ENCODE measurements at places on chromosomes 13 and 19.

DNA sequence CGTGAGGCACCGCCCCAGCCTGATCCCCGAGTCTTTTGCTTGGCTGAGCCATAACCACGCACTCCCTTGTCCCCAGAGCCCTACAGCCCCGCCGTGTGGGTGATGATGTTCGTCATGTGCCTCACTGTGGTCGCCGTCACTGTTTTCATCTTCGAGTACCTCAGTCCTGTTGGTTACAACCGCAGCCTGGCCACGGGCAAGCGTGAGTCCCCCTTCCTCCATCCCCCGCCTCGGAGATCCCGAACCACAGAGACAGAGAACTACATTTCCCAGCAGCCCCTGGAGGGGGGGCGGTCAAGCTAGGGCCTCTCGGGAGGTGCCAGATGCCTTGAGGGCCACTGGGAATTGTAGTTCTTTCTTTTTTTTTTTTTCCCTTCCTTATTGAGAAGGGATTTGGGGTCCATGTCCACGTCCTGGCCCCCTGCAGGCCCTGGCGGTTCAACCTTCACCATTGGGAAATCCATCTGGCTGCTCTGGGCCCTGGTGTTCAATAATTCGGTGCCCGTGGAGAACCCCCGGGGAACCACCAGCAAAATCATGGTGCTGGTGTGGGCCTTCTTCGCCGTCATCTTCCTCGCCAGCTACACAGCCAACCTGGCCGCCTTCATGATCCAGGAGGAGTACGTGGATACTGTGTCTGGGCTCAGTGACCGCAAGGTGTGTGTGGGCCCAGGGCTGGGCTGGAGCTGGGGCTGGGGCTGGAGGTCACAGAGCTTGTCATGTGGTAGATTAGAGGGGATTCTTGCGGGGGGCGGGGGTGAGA, 25.9 kb downstream of the GRIN2D start:
- no peak for DNase-seq

- DNase-seq: no peak
Measured at GRCh38 chr13:101098873-101099272, 317.4 kb downstream of the NALCN start.

DNA sequence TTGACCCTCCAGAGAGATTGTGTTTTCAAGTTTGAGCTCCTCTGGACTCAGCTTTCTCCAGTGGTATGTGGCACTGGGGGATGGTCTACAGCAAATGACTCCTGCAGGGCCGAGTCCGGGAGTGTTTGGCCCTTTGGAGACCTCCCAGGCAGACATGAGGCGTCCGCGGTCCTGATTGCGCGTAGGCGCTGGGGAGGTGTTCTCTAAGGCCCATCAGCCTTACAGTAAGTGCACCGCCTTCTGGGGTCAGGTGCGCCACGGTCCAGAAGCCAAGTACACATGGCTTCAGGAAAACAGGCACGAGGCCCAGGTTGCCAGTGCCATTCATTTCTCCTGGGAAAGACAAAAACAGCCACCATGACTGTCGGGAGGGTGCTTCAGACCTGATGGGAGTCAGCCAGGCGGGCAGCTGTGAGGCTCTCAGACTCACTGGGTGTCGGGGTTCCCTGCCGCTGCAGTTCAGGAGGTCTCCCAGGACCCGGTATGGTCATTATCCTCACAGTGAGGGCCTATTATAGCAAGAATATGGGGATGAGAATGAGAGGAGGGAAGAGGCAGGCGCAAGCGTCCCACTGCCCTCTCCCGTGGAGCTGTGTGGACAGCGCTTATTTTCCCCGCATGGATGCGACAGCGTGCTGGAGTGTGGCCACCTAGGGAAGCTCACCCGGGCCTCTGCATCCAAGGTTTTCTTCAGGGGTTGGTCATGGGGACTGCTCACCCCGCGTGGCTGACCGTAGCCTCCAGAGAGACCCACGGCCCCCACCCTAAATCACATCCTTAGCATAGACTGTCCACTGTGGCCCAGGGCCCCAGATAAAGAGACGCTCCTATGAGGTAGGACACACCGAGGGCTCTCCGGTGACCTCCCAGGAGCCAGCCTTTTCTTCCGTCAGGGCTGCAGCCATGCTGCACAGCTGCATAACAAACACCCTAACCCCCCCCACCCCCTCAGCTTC, 21.8 kb downstream of the CCDC8 start:
- no peak for DNase-seq

- no peak for DNase-seq
Measured at GRCh38 chr19:46967578-46968032, 52.0 kb upstream of the NPAS1 start.

DNA sequence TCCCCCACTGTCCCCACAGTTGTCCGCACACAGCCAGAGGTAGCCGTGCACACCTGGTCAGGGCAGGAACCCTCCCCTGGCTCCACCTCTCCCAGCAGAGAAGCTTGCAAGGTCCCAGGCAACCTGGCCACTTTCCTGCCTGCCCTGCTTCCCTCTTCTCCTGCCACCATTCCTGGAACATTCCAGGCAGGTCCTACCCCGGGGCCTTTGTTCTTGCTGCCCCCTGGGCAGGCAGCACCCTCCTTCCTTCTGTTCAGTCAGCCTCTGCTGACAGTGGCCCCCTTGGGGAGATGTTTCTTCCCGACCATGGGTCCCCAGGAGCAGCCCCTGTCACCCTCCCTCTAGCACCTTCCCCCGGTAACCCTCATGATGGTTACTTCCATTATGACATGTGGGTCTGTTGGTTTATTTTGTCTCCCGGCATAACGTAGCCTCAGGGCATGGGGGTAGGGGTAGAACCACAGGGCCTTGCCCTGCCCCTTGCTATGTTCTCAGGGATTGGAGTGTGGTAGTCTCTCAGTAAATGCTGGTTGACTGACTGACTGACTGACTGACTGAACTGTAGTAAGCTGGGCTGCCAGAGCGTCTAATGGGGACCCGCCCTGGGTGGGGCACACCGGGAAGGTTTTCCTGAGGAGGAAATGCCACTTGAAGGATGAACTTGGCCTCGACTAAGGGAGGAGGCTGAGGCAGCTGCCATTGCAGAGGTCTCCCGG, 10.8 kb downstream of the PAK4 start:
- DNase-seq: no peak

DNA sequence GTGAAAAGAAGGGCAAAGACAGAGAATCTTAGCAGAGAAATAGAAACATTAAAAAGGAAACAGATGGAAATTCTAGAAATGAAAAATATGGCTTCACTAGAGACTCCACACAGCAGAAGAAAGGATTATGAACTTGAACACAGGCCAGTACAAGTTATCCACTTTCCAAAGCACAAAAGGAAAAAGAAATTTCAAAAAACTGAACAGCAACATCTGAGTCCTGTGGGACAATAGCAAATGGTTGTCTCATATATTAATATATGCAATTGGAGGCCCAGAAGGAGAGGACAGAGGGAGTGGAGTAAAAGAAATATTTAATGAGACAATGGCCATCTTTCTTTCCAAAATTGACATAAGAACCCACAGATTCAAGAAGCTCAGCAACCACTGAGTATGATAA, 141.7 kb upstream of the GJB6 start:
- DNase-seq: no peak

- DNase-seq: no peak
Measured at GRCh38 chr13:103371271-103371670, 305.1 kb upstream of the SLC10A2 start.

GRCh38 chr19:18839465-18840287, 7.9 kb downstream of the UPF1 start:
- DNase-seq: no peak

DNA sequence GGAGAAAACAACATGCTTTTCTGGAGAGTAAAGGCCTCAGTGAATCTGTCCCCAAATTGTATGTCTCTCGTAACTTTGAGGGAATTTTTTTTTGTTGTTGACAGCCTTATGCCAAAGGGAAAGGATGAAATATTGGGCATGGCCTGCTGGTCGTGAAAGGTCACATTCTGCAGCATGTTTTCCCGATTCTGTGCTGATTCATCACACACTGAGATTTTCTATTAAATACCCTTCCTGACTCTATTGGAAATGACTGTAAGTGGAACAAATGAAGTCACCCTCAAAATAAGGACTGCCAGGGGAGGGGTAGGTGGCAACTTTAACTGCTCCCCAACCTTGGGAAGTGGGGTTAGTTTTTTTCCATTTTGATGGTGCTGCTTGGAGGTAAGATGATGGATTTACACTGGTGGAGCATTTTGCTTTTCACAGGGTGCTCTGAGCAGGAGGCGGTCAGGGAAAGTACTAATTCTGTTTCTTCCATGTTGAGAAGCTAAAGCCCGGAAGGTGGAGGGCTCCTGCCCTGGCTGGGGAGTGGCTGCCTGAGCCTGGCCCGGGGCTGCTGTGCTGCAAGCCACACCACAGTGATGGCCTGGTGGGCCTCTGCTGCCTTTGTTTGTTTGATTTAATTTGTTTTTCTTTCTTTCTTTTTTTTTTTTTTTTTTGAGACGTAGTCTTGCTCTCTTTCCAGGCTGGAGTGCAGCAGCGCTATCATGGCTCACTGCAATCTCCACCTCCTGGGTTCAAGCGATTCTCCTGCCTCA, 116.8 kb upstream of the SPATA13 start:
- DNase-seq: no peak

GRCh38 chr13:97753942-97754670, 199.4 kb upstream of the IPO5 start:
- DNase-seq: no peak

DNA sequence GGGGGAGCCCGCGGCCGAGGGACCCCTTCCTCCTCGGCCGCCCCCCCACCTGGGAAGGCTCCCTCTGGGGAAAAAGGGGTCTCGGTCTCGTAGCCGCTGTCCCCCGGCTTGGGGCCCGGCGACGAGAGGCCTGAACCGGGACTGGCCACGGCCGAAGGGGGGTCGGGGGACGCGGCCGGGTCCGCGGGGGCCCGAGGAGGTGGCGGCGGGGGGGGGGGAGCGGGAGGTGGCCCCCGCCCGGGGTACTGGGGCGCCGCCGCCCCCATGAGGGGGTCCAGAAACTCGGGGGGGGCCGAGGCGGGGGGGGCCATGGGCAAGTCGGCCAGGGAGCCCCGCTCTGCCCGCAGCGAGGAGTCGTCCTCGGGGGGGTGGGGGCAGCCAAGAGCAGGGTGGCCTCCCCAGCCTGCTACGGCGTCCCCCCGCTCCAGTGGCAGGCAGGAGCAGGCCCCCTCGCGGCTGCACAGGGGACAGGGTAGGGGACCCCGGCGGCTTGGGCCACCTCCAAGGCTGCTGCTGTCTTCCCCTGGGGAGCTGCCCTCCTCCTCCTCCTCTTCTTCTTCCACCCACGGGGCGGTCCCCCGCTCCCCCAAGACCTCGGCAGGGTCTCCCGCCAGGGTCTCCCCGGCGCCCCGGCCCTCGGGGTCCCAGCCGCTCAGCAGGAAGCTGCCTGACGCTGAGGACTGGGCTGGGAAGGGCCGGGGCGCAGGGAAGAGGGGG, 12.9 kb downstream of the LMTK3 start:
- no peak for DNase-seq

DNA sequence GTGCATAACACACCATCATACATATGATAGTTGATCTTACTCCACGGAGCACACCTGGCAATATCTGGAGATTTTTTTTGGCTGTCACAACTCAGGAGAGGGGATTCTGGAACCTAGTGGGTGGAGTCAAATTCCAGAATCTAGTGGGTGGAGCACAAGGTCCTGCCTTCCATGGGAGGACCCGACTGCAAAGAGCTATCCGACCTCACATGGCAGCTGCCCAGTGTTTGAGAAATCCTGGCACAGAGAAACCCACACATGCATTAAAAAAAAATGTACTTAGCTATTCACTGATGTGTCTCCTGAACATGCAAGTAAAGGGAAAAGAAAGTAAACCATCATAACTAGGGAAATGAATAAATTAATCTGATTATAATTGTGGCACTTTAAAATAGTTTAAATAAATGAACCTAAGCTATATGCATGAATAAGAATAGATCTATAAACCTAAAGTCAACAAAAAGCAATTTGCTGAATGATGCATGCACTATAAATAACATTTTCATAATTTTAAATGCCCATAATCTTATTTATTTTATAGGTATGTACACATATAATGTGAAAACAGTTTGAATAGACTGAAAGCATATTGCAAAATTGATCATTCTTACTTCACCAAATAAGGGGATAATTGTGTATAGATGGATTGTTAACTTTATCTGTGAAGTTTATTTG, 300.3 kb downstream of the MYO16 start:
- DNase-seq: no peak

GRCh38 chr19:30168760-30169159, 203.4 kb upstream of the ZNF536 start:
- no peak for DNase-seq

- DNase-seq: no peak
Measured at GRCh38 chr19:15340086-15340485, 7.7 kb upstream of the BRD4 start.

DNA sequence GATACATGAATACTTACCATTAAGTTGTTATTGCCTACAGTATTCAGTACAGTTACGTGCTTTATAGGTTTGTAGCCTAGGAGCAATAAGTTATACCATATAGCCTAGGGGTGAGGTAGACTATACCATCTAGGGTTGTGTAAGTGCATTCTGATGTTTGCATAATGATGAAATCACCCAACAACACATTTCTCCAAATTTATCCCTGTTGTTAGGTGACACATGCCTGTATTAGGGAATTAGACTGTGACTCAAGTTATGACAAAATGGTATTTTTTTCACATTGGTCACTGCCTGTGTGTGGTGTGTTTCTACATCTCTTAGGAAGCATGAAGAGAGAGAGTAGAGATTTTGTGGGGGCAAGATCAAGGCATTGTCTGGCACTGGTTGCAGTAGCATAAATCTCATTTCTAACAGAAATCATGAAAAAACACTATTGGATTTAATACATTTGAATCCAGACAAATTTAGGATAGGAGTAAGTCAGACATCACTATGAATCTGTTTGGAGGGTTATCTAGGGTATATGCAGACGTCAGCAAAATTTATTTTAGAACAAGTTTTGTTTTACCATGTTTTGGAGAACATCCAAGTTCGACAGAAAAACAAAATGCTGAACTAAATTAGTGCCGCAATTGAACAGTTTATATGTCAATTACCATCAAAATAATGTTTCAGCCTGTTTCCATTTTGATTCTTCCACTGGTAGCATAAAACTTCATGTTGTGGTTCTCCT, 332.1 kb downstream of the LMO7 start:
- no peak for DNase-seq

GRCh38 chr13:27038323-27038722, 133.3 kb downstream of the USP12 start:
- DNase-seq: no peak

GRCh38 chr13:101390461-101390860, 25.8 kb downstream of the NALCN start:
- DNase-seq: no peak

GRCh38 chr13:110183910-110184309, 123.0 kb downstream of the COL4A1 start:
- DNase-seq: no peak

DNA sequence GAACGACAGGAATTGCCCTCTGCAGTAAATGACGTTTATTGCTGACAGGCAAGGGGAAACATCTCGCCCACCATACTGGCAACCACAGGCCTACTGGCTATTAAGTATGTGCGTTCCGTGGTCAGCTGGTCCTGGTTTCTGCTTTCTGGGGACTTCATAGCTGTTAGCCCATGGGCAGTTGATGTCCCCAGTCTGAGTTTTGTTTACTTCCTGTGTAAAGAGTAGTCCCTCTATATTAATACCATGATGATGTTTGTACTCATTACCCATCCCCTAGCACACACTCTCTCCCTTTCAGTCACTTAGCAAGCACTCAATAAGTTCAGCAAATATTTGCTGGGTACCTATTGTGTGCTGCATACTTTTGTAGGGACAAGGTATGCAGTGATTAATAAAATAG, 6.5 kb upstream of the MIA start:
- no peak for DNase-seq

GRCh38 chr13:63249411-63250187, 1834.0 kb upstream of the PCDH20 start:
- no peak for DNase-seq

- DNase-seq: no peak
Measured at GRCh38 chr13:46374710-46375109, 12.3 kb downstream of the RUBCNL start.

Data from stimulated activated CD8-positive, alpha-beta memory T cell treated with anti-CD3 and anti-CD28 coated beads, Interleukin-4, amount 100 ng/mL, for 1 hour (primary cell).